NCI-H524 treated with DMSO at 0.1 percent for 48 hours (cell line): ENCODE measurements at places on chromosomes 5 and 9.

- DNase-seq = no peak
These were observed 21.1 kb downstream of the SRFBP1 start for GRCh38 chr5:121982893-121983285.

DNA sequence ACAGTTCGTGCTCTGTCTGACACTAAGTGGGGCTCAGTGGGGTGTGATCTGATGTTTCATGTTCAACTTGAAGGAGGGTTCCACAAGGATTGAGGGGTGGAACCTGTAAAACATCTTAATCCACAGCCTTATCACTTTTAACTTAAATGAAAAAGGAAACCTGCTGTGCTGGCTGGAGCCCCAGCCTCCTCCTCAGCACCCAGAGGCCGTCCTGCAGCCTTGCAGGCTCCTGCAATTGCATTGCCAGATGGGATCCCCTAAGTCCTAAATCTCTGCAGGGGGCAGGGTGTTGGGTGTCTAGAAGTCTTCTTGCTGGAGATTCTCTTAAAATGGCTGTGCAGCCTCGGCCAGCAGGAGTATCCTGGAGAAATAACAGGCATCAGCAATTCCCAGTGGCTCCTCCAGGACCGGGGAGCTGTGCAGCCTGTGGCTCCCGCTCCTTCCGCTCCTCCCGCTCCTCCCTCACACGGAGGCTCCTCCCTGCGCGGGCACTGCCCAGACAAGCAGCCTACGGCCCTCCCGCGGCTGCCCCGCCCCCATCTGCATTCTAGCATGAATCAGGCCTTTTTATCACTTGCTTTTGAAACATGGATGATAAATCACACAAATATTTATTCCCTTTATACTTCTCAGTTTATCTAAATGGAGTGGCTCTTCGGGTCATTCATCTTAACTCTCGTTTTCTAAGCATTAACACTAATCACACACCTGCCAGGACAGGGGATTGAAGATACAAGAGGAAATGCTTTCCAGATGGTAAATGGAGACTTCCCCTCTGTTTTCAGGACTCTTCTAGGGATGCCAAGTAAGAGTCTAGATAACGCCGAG is 131.0 kb downstream of the ADAMTS16 start:
- peak; percentile 46 for DNase-seq

DNA sequence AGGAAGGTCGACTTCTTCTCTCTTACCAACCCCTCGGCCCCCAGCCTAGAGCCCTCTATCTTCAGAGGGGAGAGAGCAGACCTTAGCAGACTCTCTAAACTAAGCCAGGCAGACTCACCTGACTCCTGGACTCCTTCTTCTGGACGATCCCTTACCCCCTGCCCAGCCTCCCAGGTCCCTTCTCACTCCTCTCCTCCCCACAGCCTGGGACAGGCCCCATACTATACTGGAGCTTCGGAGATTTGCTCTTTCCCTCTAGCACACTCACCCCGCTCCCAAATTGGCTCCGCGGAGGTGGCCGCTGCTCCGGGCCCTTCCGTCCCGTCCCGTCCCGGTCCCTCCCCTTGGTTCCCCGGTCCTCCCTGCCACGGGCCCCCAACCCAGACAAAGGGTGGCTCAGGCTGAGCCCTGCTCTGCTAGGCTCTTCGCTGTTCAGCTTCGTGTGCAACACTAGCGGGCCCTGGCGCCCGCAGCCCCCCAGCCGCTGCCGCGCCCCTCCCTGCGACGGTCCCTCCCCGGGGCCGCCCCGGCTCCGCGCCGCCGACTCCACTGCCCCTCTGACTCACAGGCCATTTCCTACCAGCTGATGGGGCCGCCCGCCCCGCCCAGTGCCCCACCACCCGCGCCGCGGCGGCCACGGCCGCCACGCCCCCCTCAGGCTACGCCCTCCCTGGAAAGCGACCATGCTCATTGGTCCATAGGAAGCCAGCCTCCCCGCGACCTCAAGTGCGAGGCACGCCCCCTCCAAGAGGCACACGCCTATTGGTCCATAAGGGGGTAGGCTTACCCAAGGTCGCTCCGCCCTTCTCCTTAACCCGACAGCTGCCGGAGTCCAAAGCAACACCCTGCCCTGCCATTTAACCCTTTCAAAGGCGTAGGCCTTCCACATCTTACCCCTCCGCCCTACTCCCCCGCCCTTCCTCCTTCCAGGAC is 4.4 kb downstream of the ATOSB start:
- peak; percentile 59 for DNase-seq

DNA sequence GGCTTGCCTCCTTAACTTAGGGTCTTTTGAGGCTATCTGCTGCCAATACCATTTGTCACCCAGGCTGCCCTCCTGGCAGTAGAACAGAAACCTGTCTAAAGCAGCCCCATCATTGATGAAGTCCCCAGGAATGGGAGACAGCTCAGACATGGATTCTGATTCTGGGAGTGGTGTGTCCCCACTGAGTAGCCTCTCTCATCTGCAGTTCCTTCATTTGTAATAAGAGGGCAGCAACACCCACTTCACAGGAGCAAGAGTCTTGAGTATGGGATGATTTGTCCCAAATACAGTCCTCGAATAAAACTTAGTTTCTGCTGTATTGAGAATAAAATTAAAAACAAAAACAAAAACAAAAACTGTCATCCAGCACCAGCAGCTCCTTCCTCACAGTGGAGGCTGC is 167.6 kb downstream of the ASTN2 start:
- DNase-seq = no peak

GRCh38 chr5:77356740-77357139 is 135.4 kb downstream of the WDR41 start:
- DNase-seq = no peak

GRCh38 chr5:120761986-120762385 is 297.9 kb downstream of the PRR16 start:
- no peak for DNase-seq

DNA sequence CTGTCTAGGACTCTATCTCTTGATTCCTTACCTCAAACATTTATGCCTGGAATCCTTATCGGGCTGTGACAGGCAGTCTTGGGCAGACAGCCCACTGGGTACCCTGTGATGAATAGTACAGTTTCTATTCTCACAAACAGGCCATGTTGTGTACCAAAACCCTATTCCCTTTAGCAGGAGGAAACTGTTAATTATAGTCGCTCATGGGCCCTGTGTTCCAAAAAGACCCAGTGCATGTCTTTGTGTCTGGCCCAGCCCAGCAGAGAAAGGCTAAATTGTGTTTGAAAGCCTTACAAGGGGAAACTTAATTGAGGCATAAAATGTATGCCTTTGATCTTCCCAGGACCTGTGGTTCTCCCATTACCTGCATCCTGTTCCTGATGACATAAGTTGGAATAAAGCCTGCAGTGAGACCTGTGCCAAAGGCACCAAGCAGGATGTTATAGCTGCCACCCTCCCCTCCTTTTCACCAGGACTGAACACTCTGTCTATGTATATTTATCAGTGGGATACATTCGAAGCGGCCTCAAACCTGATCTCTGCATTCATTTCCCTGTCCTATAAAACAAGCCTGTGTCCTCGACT is 43.3 kb downstream of the TLR4 start:
- no peak for DNase-seq
